Heart left ventricle (tissue), 16 donors: ENCODE measurements at places on chromosomes 12 and 14.

- DNase-seq, result no peak
Observed at GRCh38 chr14:94049625-94050023, 23.5 kb downstream of the OTUB2 start.

- no peak for DNase-seq
Observed at GRCh38 chr14:36363704-36364103, 43.3 kb upstream of the MBIP start.

GRCh38 chr14:103317976-103318580 lies 16.0 kb upstream of the EIF5 start:
- DNase-seq, result no peak

- DNase-seq, result no peak
Observed at GRCh38 chr12:19688532-19688931, 249.2 kb downstream of the AEBP2 start.

- no peak for DNase-seq
Observed at GRCh38 chr14:93970965-93971634, 5.3 kb downstream of the ASB2 start.

GRCh38 chr12:122088179-122088810 lies 9.7 kb downstream of the MLXIP start:
- DNase-seq, result no peak

GRCh38 chr14:101120641-101121507 lies 217.4 kb upstream of the RTL1 start:
- peak; percentile 75 for DNase-seq

DNA sequence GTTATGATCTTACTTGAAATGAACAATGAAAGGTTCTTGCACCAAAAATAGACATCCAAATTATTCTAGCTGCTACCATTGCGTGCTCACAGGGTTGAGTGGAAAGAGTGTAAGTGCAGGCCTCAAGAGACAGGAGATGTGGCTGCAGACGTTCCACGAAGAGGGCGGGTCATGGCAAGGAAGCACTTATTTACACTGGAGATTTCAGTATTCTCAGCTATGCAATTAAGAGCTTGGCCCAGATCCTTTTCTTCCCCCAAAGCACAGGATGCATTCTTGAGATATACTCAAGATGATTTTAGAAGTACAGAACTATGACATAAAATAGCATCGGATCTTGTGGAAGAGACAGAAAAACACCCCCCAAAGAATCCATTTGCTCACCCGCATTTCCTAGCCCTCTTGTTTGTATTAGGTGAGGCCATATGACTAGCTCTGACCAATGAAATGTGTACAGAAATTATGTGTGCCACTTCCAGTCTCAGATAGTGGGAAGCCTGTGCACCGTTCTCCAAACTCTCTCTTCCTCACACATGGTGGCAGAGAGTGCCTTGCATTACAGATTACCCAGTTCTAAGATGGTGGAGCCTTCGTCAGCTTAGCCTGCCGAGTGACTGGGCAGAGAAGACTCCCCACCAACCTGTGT lies 261.4 kb downstream of the TTC8 start:
- DNase-seq, result no peak
